LNCaP clone FGC (cell line): ENCODE measurements at places on chromosomes 5 and 9.

DNA sequence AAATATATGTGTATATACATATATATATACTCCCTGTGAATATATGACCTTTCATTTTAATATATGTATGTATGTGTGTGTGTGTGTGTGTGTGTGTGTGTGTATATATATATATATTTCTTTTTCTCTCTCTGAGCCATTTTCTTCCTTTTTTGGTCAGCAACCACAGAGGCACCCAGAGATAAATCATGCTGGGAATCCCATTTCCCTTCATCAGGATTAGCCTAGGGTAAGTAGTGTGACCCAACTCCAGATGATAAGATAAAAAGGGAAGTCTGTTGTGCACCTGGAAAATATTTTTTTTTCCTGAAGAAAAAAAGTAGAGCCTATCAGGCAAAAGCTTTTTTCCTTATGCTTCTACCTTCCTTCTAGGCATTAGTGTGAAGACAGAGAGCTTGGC lies 25.4 kb upstream of the SUB1 start:
- DNase-seq = no peak

DNA sequence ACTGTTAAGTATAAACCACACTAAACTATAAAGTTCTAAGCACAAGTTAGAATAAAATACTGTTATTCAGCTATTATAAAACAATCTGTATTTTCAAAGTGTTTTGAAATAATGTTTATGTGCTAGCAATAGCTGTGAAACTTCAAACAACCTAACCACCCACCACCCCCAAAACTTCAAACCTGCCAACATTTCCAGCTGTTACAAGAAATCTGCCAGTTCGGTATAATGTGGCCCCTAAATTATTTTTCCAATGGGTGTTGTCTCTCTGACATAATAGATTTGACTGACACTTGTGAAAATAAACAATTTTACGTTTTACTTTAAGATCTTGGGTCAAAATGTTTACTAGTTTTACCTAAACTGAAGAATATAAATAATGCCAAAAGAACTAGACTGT lies 24.7 kb downstream of the MAPKAP1 start:
- no peak for DNase-seq

GRCh38 chr5:151647320-151647861 lies 39.3 kb downstream of the SPARC start:
- no peak for DNase-seq

- DNase-seq = no peak
Measured at GRCh38 chr5:41097642-41098041, 26.5 kb upstream of the MROH2B start.

DNA sequence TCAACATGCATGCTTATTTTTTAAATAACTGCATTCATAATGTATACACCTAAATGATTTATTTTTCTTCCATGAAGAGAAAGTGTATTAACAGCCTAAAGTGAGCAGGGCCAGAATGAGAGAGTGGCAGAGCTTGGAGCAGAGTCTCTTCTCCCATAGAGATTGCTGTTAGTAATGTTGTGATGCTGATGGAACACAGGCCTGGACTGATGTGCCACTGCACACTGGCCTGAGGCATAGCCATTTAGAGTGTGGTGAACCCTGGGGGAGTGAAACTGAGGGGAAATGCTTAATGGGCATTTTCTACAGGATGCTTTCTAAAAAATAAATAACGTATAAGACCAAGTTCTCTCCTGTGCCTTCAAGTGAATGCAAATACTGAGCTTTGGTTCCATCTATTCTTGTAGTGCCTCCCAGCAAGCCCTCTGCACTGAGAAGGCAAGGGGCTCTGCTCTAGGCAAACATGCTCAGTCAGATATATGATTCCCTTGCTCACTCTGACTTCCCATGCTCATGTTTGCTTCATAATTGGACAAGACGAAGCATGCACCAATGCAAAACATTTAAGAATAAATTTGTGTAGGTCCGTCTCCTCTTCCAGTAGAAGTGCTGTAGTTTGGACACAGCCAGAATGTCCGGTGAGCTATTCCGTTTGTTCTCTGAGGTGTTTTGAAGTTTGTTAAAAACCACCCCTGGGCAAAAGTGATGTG lies 185.7 kb downstream of the PBX3 start:
- DNase-seq = no peak

- DNase-seq = no peak
Measured at GRCh38 chr5:72428669-72429068, 78.5 kb downstream of the ZNF366 start.

DNA sequence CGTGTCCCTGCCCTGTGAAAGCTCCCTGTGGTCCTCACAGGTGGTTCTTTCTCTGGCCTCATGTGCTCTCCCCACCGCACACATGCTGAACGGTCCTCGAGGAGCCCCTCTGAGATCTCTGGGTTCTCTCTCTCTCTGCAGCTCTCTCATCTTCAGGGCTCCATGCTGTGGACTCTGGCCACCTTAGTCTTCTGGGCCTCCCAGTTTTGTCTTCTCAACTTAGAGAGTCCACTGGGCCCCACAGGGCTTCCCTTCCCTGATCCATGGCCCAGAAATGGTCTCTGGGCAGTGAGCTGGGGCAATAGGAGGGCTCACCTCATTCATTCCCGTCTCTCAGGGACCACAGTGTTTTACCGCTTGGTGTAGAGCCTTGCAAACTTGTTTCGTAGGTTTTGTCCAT lies 26.4 kb downstream of the FGD3 start:
- DNase-seq = no peak

- no peak for DNase-seq
Measured at GRCh38 chr9:96566498-96567202, 53.0 kb downstream of the CDC14B start.
